Activated naive CD4-positive, alpha-beta T cell treated with anti-CD3 and anti-CD28 coated beads, Interleukin-2, amount 50 U/mL, for 72 hours (primary cell): ENCODE measurements at places on chromosomes 12 and 14.

DNA sequence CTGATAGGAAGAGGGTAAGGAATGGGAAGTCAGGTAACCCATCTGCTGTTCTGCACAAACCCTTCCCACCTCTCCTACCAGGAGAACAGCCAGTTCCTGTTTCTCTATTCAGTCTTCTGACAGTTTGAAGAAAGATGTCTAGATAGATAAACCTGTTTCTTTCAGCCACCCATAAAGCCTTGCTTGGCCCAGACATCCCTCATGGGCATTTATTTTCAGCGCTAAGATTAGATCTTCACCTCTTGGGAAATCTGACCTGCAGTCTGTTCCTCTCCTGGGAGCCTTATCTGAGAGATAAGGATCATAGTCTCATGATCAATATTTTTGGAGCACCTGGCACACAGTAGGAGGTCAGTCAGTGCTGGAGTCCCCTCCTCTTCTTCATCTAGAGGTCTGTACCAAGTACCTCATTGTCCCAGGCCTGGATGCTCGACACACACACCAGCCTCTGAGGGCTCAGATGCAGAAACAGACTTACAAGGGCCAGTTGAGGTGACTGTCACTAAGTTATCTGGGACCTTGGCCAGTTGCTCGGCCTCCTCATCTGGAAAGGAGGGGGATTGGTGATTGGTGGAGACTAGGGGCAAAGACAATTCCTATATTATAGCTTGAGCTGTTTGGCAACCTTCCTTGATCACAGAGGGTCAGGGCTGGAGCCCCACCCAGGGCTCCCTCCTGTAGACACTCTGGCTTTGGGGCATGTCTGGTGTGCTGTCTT, 18.2 kb downstream of the ACVRL1 start:
- DNase-seq, result no peak

DNA sequence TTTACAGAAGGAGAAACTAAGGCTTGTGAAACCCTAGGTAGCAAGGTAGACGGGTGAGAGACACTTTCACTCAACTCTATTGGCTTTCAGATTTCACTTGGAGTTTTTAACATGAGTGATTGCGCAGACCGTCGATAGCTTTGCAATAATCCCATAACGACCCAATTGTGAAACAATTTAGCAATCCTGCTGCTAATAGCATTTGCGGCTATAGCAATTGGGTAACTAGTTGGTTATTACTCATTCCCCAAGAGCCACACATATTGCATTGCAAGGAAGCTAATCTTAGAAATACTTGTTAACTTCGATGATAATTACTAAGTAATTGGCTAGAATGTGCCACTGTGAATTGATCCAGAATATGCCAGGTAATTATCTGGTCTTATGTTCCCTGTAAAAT, 159.9 kb upstream of the NOS1 start:
- no peak for DNase-seq

- DNase-seq, result no peak
Observed at GRCh38 chr12:64175254-64175945, 46.7 kb downstream of the KICS2 start.

DNA sequence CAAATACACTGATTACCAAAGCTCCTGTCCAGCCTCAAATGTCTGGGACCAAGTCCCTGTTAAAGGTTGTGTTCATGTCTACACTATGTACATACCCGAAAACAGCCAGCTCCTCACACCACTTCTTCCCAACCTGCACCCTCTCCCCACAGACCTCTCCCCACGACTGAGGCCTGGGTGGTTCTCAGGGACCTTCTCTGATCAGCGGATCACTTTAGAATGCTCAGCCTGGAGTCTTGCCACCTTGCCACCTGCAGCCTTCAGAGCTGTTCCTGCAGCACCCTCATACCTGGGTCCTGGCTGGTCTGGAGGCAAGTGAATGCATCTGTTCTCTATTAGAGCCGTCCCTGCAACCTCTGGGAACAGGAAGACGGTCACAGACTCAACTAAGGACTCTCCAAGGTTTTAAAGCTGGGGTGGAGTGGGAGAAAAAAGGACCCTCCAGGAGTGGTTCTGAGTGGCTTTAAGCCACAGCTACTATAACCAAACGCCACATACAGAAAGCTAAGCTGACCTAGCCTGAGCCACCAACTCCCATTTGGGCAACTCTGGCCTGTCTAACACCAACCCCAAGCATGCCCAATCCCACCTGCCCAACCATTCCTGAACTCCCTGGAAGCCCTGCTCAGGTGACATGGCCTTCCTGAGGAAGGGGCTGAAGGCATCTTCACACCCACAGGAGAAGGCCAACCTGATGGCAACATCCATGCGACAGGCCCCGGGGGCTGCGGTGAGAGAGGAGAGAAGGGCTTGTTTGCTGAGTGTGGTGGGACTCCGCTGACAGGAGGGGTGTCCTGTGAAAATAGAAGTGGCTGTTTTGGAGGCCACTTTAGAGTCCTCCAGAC, 8.6 kb downstream of the KRT2 start:
- DNase-seq, result no peak

GRCh38 chr12:65667932-65668331, 156.4 kb upstream of the HMGA2 start:
- DNase-seq, result no peak

- DNase-seq, result no peak
Observed at GRCh38 chr14:54480830-54481562, 7.8 kb downstream of the GMFB start.

- DNase-seq, result no peak
Observed at GRCh38 chr14:66234411-66234810, 251.8 kb upstream of the CCDC196 start.

GRCh38 chr14:21768116-21768874, 94.7 kb upstream of the OR4E1 start:
- no peak for DNase-seq

DNA sequence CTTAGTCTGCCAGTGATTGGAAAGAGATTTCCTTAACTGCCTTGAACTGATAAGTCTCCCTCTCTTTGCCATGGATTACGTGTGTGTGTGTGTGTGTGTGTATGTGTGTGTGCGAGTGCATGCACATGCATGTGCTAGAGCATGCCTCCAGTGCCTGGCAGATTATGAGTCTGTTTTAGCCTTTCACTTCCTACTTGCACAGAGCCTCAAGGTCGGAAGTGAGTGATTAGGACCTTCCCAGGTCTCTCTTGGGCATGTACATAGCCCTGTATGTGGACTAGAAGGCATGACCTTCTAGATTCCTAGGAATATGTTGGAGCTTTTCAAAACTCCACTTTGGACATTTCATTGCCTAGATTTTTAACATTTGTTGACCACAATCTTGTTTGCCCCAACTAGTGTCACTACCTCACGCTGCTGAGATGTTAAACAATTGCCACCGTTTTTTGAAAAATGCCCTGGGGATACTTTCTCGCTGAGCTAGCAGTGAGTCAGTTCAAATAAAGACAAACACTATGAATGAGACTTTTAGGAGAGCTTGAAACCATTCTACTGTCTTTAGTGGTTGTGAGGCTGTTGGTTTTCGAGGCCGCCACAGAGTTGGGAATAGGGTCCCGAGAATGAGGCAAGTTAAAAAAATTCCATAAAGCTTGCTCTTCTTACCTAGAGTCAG, 28.2 kb downstream of the KIAA0586 start:
- no peak for DNase-seq

- peak; percentile 24 for DNase-seq
Observed at GRCh38 chr12:9027161-9028059, 38.1 kb downstream of the KLRG1 start.

DNA sequence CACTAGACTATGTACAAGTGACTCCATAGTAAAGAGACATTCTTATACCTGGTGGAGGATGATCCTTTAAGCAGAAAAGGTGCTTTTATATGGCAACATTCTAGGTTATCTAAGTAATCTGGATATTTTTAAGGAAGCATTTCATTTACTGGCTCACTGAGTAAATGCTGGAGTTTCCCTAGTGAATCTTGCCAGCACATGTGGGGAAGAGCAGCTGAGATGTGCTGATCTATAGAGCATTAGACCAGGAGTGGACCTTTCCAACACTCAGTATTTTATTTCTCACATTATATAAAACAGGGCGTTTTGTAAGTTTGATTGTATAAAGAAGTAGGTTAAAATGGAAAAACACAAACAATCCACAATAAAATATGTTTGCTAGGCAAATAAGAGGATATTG, 478.5 kb downstream of the ATP23 start:
- no peak for DNase-seq

- no peak for DNase-seq
Observed at GRCh38 chr14:51963286-51963685, 26.1 kb upstream of the RTRAF start.

DNA sequence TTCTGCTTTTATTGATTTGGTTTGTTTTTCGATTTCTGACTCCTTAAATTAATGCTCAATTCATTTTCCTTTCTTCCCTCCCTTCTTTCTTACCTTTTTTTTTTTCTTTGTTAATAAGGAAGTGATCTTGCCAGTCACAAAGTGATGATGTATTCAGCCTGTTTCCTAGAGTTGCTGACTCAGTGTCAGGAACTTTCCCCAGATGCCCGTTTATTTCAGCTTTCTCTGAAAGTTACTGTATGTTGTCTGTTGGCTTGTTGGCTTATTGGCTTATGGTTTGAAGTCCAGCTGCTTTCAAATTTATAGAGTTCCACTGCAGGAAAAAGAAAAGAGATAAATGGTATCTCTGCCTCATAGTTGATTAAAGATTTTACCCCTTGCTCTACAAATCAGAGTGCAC, 12.4 kb upstream of the SLC6A15 start:
- DNase-seq, result no peak

DNA sequence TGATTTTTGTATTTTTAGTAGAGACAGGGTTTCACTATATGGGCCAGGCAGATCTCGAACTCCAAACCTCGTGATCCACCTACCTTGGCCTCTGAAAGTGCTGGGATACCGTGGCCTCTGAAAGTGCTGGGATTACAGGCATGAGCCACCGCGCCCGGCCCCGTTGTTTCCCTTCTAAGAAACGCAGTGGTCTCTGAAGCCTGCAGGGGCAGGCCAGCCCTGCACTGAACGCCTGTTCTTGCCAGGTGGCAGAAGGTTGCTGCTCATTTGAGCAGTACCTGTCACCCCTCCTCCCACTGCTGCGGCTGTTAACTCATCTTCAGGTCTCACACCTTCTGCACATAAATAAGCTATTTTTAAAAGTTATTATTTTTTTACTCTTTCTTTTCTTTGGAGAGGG, 24.3 kb downstream of the GPRC5A start:
- no peak for DNase-seq

DNA sequence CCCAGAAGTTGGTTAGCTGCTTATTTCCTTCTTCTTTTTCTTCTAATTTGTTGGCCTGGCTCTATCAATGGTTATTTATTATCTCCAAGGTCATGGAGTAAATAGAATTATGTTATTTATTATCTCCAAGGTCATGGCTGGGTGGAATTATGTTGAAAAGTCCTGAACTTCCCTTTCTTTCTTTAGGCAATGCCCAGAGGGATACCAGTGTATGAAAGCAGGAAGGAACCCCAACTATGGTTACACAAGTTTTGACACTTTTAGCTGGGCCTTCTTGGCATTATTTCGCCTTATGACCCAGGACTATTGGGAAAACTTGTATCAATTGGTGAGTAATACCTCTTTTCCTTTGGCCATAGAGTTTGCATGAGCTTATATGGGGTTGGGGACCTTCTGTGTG, 111.6 kb downstream of the SCN8A start:
- no peak for DNase-seq

DNA sequence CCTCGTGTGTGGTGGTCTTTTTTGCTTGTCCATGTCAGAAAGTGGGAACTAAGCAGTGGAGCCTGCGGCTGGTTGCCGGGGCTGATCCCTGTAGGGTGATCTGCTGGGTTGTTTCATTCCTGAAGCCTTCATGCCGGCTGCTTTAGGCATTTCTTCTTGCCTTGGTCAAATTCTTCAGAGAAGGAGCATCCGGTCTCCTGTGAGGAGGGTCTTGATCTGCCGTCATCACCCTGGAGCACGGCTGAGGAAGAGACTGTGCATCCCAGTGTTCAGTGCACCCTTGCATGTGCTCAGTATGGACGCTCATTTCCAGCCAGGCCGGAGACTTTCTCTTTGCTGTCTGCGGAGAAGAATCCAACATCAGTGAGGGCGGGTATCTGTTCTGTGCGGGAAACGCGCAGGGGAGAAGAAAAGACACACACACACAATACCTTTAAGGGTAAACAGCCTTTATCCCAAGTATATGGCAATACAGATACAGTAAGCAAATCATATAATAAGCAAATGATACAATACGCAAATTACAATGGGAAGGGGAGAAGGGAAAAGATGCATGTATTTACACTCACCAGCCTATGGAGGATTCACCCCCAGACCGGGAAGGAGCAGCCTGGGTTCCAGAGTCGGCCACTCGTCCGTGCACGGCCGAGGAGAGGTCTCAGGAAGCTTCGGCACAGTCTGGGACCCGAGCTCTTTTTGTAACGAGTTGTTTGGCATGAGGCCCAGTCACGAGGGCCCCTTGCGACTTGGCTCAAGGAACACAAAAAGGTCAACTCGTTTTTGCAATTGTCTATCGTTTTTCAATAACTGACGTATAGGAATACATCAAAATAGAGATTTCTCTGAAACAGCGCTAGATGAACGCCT, 1366.8 kb upstream of the TMEM132C start:
- no peak for DNase-seq

GRCh38 chr12:112167718-112168525, 42.6 kb downstream of the TRAFD1 start:
- DNase-seq, result no peak

DNA sequence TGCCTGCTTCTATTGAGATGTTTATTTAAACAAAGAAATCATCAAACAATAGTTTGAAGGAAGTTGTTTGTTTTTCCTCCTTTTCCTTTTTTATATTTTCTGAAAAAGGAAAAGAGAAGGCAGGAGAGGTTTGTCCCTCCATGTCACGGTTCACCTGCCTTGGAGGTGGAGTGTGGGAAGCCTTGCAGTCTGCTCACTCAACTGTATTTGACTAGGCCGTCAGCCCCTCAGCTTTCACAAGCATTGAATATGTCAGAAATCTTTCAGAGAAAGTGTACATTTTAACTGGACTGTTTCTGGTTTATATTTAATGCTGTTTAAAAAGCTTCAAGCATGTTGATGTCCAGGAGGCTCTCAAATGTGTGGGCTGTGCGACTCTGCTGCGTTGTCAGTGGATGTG, 370.4 kb downstream of the NPAS3 start:
- DNase-seq, result no peak

DNA sequence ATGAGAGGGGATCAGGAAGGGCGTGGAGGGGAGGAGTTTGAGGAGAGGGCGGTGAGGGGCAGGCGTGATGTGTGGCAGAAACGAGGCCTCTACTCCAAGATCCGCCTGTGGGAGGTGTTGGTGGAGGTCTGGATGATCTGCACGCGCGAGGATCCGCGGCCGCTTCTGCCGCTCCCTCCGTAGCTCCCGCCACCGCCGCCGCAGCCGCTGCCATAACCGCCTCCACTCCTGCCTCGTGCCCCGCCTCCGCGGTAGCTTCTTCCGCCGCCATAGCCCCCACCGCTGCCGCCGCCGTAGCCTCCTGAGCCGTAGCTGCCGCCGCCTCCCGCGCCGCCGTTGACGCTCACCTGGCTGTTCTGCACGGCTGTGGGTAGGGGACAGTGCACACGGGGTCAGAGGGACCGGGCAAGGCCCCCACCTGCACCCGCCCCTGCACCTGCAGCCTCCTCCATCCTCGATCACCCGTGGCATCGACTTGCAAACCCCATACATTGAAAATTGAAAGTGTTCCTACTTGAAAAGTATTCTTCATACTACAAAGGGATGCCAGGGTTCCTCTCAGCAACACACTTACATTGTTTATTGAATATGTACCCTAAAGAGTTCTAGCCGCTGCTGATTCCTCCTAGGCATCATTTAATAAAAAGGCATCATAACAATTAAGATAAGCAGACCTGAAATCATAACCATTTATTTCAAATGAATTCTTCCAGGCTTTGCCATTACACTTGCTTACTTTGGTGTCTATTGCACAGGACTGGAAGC, 11.1 kb upstream of the KRT1 start:
- DNase-seq, result peak; percentile 47
